ENCODE measurements at places on chromosomes 6 and 20.

GRCh38 chr20:44509762-44510161, 12.1 kb downstream of the SERINC3 start:
- DNase-seq = no peak

DNA sequence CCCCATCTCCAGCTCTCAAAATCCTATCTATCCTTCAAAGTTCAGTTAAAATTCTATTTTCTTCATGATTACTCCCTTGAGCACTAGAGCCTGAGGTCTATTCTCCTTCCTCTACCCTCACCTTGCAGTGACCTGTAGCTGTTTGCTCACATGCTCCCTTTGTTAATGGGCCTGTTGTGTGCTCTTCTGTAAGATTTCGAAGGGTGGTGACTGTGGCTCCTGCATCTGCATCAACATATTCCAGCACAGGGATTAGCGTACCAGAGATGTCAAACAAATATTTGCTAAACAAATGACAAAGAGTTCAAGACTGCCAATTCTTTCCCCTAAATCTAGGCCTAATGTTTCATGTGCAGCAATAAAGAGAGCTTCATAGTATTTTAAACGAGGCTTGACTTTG, 69.5 kb downstream of the ELOVL5 start:
- no peak for DNase-seq

GRCh38 chr20:31818376-31818908, 714 bp upstream of the MYLK2 start:
- DNase-seq = no peak

GRCh38 chr6:160101277-160102205, 20.1 kb upstream of the SLC22A1 start:
- DNase-seq = no peak

- DNase-seq = no peak
Measured at GRCh38 chr6:130437961-130438360, 72.1 kb downstream of the TMEM200A start.

- DNase-seq = no peak
Measured at GRCh38 chr6:154394571-154394970, 38.0 kb upstream of the IPCEF1 start.
